ENCODE measurements at places on chromosomes 13 and 19. TPM values are rescaled to one million over a fixed set of nuclear protein-coding genes. Genes with fewer than 3 reads are reported as not detected.

GRCh38 chr19:35501684-35502083 lies 11.4 kb upstream of the KRTDAP start:
- H3K4me3 ChIP-seq: no peak overlapping the region
- peaks cover 95% of the 10 kb centered on the region for H3K36me3 ChIP-seq
- no peak overlapping the region for H3K27ac ChIP-seq
- no peaks in the 10 kb centered on the region for H3K4me1 ChIP-seq
- no peaks in the 10 kb centered on the region for H3K27me3 ChIP-seq

- H3K4me1 ChIP-seq: no peaks in the 10 kb centered on the region
- H3K27ac ChIP-seq: no peak overlapping the region
- H3K36me3 ChIP-seq: no peaks in the 10 kb centered on the region
- no peaks in the 10 kb centered on the region for H3K27me3 ChIP-seq
- DNase-seq: no peak
- no peak overlapping the region for H3K4me3 ChIP-seq
These were observed 842.4 kb upstream of the KLHL1 start for GRCh38 chr13:70950664-70951063.

- H3K4me3 ChIP-seq: no peak overlapping the region
- H3K4me1 ChIP-seq: no peaks in the 10 kb centered on the region
- no peak overlapping the region for H3K27ac ChIP-seq
- no peaks in the 10 kb centered on the region for H3K36me3 ChIP-seq
- DNase-seq: no peak
These were observed 58.2 kb downstream of the UBL3 start for GRCh38 chr13:29791997-29792780.

The PGLYRP2 gene
- total RNA-seq: not detected
